ENCODE measurements at places on chromosomes 7 and 10. TPM values are rescaled to one million over a fixed set of nuclear protein-coding genes. Genes with fewer than 3 reads are reported as not detected.

The UTF1 gene
- not detected for total RNA-seq

The SYT15 gene
- total RNA-seq = 12.7 TPM

The AKR1C8 gene
- 0.66 TPM for total RNA-seq

The NAT16 gene
- total RNA-seq = not detected

The KLF14 gene
- not detected for total RNA-seq

The WDFY4 gene
- total RNA-seq = 13.3 TPM

The GNG11 gene
- total RNA-seq = 23.1 TPM

The DGKI gene
- 1.3 TPM for total RNA-seq

The TLX1 gene
- total RNA-seq = not detected

The CTTNBP2 gene
- total RNA-seq = 41.1 TPM

The LGI1 gene
- not detected for total RNA-seq

The NRCAM gene
- total RNA-seq = 20.6 TPM

The GSTK1 gene
- 176 TPM for total RNA-seq

The HMX3 gene
- not detected for total RNA-seq

The NAPEPLD gene
- 26.0 TPM for total RNA-seq

The EGFR gene
- total RNA-seq = 61.3 TPM

Measured in kidney (tissue), 22 donors.